ENCODE measurements at places on chromosomes 12 and 14. TPM values are rescaled to one million over a fixed set of nuclear protein-coding genes. Genes with fewer than 3 reads are reported as not detected.

GRCh38 chr14:44392984-44393383 lies 114.1 kb downstream of the FSCB start:
- no peak for DNase-seq

- no peak for DNase-seq
Observed at GRCh38 chr12:101230547-101230946, 20.5 kb upstream of the SLC5A8 start.

DNA sequence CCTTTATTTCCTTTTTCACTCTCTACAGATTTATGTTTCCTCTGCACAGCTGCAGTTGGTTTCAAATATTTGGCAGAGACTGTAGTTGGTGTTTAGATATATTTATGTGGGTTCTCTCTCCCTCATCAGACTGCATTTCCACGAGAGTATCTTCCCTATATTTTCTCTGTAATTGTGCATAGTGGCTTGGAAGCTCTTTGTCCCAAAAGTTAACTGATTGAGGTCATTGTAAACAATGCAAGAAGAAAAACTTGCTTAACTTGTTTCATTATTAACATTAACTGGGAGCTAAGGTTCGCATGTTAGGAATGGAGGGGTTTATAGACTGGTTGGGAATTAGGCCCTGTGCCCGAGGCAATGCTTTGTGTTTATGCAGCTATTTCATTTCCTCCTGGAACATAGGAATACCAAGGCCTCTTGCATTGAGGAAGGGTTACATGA lies 216.9 kb upstream of the HMGA2 start:
- DNase-seq = no peak

- DNase-seq = no peak
Observed at GRCh38 chr12:93072340-93072739, 143.2 kb upstream of the EEA1 start.

DNA sequence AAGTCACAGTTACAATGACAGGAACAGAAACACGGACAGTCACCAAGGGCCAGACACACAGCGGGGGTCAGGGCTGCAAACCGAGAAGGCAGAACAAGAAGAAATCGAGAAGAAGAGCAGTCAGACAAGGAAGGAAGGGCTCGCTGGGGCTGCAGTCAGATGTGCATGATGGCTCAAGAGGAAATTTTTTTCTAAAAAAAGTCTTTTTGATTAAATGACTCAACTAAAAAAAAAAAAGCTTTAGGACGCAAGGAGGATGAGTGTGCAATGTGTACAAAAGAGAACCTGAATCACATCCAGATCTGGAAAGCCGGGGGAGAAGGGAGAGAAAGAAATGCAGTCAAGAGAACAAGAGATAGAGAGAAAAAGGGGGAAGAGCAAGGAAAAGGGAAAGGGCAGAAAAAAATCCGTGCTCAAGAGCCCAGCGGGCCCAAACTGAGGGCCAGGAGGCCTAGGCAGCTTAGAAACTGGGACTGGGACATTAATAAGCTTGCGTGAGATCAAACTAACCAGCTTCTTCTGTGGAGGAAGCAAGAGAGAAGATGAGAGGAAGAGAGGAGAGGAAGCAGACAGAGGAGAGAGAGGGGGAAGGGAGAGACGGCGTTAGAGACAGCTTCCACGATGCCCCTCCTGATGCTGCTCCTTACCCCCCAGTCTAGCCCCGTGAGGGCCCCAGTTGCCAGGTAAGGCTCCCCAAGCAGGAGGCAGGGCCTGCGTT lies 6.7 kb downstream of the IFFO1 start:
- no peak for DNase-seq

- DNase-seq = no peak
Observed at GRCh38 chr12:16187660-16188059, 89.8 kb downstream of the SLC15A5 start.

SERPINA10 gene
- total RNA-seq = not detected

GCH1 gene
- 1.7 TPM for total RNA-seq

SLC6A15 gene
- not detected for total RNA-seq
